ENCODE measurements at places on chromosomes 3 and 15.

- DNase-seq, result no peak
Observed at GRCh38 chr15:29376590-29376989, 107.0 kb upstream of the NSMCE3 start.

GRCh38 chr15:63434576-63435186, 53.0 kb upstream of the CA12 start:
- DNase-seq, result peak; percentile 63

GRCh38 chr3:25527801-25528200, 99.7 kb downstream of the RARB start:
- DNase-seq, result peak; percentile 93

- DNase-seq, result no peak
Observed at GRCh38 chr3:156050918-156051317, 69.5 kb upstream of the KCNAB1 start.

DNA sequence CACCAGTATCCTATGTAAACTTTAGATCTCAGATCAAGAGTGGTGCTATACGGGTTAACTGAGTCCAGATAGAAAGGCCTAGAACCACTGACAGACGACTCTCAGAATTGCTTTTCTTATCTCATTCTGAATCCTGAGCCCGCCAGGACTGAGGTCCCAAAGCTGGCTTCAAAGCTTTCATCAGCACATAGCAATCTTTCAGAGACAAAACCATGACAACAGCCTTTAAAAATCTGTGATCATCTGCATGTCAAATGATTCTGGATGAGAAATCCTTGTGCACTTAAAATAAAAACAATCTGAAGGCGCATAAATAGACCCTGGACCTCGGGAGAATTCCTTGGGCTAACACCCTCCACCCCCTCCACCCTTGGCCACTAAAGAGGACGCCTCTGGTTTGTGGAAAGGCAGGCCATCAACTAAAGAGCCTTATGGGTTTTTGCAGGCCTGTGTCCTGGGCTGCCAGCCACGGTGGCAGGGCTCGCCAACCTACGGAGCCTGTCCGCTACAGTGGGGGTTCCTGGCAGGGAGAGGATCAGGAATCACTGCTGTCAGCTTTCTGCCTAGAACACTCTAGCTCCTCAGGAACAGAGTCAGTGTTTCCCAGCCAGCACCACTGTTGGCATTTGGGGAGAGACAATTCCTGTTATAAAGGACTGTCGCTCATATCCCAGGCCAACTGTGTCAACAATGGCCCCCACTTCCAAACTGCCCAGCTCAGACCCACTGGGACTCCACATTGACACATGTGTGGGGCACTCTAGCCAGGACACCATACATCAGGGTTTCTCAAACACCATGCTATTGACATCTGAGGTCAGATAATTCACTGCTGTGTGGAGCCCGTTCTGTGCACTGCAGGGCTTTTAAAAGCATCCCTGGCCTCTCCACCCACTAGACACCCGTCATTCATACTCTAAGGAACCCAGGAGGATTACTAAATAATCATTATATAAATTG, 20.2 kb downstream of the TLE3 start:
- no peak for DNase-seq

DNA sequence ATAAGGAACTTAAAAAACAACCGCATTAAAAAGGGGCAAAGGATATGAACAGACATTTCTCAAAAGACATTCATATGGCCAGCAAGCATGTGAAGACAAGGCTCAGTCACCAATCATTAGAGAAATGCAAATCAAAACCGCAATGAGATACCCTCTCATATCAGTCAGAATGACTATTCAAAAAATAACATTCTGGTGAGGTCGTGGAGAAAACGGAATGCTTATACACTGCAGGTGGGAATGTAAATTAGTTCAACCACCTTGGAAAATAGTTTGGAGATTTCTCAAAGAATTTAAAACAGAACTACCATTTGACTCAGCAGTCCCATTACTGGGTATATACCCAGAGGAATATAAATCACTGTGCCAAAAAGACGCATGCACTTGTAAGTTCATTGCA, 496.6 kb upstream of the SGO1 start:
- no peak for DNase-seq

DNA sequence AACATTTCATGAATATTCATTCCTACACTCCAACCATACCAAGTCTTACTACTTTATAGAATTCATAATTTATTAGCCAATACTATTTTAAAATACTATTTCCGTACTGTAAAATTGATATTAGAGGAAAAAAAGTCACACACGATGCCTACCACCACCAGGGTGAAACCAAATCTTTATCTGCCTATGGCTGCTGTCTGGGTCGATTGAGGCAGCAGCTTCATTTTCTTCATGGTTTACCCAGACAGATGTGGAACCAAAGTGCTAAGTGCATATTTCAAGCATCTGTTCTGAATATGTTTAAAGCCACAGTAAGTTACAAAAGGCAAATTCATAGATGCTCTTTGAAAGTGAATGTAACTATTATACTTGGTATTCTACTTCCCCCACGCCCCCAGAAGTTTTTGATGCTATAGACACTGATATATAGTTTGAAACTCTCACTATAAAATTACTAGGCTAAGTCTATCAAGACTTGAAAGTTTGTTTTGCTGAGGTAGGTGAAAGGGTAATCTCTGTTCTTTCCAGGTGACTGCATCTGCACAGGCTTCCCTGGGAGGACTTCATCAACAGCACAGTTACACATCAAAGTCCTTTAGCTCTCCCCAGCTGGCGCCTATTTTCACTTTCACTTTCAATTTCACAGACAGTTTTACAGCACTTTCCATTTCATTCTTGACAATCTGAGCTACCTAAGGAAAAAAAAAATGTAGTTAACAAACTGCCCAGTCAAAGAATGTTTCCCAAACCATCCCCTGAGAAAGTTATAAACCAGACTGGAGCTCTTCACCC, 113.9 kb downstream of the POLQ start:
- no peak for DNase-seq

DNA sequence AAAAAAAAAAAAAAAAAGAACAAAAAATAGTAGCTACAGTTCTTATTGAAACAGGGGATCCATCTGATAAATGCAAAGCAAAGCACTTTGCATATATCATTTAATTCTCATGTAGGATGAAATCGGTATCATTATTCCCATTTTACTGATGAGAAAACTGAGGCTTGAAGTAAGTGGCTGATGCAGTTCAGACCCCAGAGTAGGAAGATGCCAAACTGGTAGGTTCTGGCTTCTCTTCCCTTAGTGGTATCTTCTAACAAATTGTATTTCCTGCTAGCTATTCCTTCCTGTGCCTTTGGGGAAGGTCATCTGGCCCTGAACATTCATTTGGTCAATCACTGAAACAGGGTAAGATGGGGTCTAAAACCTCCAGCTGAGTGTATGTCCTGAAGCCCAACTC, 21.9 kb downstream of the PIF1 start:
- no peak for DNase-seq

DNA sequence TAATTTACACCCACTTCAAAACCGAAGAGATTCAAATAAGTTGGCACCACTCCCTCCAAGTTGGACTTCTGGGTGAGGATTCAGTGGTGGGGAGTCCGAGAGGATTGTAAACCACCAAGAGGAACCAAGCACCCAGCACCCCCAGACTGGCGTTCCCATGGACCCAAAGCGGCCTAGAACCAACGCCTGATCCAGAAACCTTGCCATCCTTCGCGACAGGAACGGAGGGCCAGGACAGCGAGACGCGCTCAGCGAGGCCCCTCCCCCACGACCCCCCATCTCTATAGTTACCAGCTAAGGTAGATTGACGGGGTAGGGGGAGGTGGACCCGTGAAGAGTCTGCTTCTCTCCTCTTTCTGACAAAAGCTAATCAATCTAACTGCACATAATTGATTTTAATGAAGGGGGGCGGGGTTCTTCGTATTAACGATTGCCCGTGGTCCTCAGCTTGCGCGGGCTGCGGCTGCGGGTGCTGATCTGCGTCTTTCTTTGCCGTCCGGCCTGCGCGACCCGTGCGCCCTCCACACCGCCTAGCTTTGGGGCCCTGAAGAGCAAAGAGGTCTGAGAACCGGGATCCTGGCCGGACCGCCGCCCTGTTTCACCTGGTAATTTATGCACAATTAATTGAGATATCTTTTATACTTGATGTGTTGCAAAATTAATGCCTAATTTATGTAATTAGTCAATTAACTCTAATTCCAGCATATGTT, 10.9 kb upstream of the FOXB1 start:
- no peak for DNase-seq

GRCh38 chr15:33461671-33462070, 150.9 kb downstream of the RYR3 start:
- no peak for DNase-seq

DNA sequence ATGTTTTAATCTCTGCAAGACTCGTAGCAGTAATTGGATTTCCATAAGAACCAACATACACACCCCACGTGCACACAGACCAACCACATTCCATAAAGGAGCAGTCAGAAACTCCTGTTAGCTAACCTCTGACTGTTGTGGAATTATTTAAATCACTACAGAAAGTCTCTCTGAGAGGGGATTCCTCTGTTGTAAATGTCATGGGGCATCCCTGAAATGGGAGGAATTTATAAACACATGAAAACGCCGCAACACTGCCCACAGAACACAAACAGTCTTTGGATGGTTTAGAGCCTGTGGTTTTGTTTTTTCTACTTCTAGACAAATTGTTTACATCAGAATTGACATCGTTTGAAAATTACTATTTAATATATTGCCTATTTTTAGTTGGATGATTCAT, 740.1 kb upstream of the GRM7 start:
- no peak for DNase-seq

DNA sequence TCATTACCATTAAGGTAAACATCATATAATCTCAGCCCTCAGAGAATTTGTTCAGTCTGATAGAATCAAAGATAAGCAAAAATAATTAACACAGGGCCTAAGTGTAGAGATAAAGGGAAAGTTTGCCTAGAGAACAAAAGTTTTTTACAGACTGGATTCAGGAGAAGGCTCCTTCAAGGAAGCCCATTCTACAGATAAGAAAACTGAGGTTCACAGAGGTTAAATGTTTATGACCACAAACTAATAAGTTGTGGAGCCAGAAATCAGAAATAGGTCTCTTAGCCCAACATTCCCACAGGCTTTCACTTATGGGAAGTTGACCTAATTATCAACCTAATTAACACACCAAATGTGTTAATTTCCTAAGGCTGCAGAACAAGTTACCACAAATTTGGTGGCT, 110.7 kb downstream of the ZMAT3 start:
- no peak for DNase-seq

- no peak for DNase-seq
Observed at GRCh38 chr3:72999951-73000350, 3.3 kb downstream of the PPP4R2 start.

DNA sequence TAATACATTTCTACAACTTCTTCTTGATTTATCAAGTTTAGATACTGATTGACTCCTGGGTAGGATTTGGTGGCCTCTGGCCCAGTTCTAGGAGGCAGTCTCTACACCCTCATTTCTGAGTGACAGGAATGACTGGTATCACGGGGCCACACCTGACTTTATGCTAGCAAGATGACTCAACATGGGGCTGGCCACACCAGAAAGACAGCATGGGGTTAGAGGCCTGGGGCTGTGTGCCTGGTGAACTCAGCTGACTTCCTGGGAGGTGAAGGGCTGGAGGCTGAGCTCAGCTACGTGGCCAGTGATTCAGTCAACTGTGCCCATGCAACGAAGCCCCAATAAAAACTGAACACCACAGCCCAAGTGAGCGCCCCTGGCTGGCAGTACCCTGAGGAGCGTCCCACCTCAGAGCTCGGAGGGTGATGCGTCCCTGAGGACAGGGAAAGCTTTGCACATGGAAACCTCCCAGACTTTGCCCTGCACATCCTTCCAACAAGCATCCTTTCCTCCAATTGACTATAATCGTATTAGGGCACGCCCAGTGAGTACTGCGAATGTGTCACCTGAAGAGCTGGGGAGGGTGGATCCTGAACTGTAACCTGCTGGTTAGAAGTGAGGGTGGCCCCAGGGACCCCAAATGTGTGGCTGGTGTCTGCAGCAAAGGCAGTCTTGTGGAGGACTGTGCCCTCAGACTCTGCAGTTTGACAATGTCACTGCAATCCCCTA, 57.2 kb downstream of the NIPA2 start:
- no peak for DNase-seq

DNA sequence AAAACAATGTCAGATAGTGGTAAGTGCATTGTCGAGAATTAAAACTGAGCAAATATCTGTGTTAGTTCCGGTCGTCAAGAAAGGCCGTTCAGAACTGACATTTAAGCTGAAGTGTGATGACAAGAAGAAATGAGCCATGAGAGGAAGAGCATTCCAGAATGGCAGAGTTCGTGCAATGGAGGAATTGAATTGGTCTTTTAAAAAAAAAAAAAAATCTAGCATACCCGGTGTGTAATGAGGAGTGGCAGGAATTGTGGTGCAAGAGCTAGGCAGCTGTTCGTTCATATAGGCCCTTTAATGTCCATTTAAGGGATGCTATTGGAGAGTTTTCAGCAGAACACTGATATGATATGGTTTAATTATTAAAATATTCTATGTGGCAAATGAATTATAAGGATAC, 2.6 kb upstream of the GBE1 start:
- DNase-seq, result no peak
